ENCODE measurements at places on chromosomes 5 and 9.

GRCh38 chr9:76373173-76373783, 20.9 kb downstream of the RFK start:
- DNase-seq = no peak

GRCh38 chr9:120909904-120910303, 16.7 kb downstream of the TRAF1 start:
- no peak for DNase-seq

DNA sequence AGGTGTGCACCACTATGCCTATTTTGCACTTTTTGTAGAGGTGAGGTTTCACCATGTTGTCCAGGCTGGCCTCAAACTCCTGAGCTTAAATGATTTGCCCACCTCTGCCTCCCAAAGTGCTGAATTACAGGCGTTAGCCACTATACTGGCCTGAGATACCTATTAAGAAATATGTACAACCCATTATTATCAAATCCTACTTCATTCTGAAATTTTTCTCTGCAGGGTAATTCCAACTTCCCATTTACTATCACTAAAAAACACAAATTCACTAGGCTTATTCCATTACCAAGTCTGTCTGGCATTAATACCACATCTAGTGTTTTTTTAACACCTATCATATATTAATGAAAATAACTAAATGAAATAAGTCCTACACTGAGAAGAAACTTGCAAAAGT, 18.2 kb downstream of the PPP2CA start:
- no peak for DNase-seq

DNA sequence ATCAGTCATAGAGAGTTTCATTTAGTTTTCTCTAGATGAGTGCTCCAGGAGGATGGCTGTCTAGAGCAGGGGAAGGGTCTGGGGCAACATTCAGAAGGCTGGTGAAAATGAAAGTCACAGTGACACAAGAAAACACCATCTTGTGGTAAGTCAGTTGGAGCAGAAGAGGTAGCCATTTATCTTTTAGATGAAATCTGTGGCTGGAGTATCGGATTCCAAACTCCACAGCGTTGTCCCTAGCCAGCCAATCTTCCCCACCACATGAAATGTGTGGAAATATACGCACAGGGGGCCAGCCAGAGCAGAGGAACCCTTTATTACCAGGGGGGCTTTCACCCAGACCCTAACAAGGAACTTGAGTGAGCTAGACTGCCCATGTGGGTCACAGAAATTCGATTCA, 15.9 kb upstream of the TNFAIP8 start:
- peak; percentile 51 for DNase-seq

GRCh38 chr9:107489687-107490605, at the start of gene KLF4:
Gene KLF4, minus strand, starts transcription at chr9:107489769. Its CDS starts 597 bp downstream, at chr9:107489172.
- peak; percentile 90 for DNase-seq

DNA sequence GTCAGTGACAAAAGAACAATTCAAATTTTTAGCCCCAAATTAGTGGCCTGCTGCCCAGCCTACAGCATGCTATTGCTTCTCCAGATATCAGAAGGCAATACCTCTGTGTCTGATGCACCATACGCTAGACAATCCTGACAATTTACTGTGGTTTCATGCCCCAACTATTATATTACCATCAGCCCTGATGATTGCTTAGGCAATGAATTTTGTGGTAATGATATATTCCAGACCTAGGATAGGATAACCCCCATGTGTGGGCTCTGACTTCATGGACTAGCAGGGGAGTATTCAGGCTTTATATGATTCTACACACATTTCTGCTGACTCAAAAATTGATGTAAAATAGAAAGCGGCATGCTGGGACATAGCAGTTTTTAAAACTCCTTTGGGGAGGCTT, 168.7 kb upstream of the FST start:
- no peak for DNase-seq

GRCh38 chr5:52875827-52876226, 88.1 kb downstream of the ITGA1 start:
- no peak for DNase-seq

GRCh38 chr5:150230842-150231241, 41.0 kb downstream of the SLC6A7 start:
- DNase-seq = no peak

- peak; percentile 42 for DNase-seq
These were observed 42.1 kb upstream of the GPR21 start for GRCh38 chr9:122991370-122991830.

DNA sequence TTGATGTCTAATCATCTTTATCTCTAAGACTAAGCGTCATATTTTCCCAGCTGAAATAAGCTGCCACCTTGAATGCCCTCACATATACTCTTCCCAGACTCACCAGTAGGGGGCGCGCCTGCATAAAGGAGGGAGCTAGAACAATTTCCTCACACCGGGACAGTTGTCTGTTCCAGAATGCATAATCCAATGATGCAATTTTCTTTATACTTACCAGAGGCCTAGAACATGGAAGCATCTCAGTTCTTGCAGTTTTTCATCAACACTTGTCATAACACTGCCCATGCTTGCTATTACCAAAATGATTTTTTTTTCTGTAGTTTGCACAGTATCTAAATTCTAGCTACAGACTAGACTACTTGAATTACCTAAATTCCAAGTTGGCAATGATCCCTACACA, 203.9 kb downstream of the FRMD3 start:
- DNase-seq = peak; percentile 57

GRCh38 chr5:148972974-148973374, 89.9 kb downstream of the SH3TC2 start:
- no peak for DNase-seq

GRCh38 chr5:90709323-90710155, 150.9 kb downstream of the ADGRV1 start:
- DNase-seq = peak; percentile 16

GRCh38 chr5:165263536-165263935, 1758.1 kb downstream of the MAT2B start:
- no peak for DNase-seq

DNA sequence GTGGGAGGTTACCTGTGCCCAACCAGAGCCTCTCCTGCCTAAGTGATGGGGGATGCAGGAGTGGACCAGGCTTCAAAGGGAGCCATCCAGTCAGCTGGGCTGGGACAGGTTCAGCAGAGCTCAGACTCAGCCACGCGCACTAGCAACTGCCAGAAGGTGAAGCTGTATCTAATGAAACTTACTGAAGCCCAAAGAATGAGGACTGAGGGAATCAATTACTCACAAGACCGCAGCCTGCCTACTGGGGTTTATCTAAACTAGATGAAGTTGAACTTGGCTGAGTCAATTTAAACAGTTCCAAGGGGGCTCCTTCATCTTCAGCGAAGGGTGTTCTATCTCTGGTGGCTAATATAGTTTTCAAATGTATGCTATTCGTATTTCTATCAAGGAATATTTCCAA, 11.4 kb downstream of the HAND1 start:
- DNase-seq = no peak

Data from MM.1S (cell line).